ENCODE measurements at places on chromosomes 2 and 18.

- peak; percentile 45 for DNase-seq
These were observed 262.4 kb downstream of the NDUFA10 start for GRCh38 chr2:239762655-239763269.

DNA sequence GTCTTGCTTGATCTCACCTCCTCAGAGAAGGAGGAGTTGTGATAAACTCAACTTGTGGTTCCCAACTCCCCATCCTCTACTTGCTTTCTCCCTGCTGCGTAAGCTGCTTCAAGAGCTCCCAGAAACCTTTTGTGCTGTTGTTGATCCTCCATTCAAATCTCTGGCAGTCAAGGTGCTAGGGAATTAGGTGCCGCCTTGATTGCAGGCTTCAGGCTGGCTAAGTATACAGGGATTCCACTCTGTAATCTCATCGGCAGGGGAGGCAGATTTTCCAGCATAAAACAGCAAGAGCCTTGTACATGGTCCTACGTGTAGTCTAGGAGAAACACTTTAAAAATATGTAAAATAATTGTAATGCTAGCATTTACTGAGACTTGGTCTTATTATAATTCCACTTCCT, 116.2 kb upstream of the DDX18 start:
- DNase-seq, result no peak

DNA sequence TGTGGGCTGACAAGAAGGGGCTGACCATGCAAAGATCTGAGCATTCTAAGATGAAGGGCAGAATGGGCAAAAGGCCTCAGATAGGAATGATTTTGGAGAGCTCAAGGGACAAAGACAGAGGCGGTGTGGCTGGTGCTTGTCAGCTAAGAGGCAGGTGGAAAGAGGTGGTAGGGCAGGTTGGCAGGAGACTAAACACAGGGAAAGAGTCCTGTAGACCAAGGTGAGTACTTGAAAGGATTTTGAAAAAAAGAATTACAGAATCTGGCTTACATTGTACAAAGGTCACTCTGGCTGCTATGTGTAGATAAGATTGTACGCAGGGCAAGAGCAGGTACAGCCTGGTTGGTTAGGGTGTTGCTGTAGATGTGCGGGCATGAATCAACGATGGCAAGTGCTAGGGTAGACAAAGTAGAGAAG, 50.6 kb downstream of the STK39 start:
- no peak for DNase-seq

DNA sequence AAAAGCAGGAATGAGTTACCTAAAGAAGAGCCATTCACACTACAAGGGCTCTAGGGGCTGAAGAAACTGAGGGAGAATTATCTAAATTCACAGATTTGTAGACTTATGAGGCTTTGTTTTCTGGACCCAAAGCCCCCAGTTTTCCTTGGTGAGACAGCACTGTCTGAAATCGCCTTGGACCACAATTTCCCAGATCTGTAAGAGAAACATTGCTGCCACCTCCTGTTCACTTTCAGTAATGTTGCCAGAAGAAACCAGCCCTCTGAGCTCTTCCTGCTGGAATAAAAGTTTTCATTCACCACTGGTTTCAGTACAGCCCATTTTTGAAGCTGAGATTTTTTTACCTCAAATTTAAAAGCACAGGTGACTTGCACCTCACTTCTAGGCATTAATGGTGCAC, 169.2 kb downstream of the CDH20 start:
- DNase-seq, result peak; percentile 67

DNA sequence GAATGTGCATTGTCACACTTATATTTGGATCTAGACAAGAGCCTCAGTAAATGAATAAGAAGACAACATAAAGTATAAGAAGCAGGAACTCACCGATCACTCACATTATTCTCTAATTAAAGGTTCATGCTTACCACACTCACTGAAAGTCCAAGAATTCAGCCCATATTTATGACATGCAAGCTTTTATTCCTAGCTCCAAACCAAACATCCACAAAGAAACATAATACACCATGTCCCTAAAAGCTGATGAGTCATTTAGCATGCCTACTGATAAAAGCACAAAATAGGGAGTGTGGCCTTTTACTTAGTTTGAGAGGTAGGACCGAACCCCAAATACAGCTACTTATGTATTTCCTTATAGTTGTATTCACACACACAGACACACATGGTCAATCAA, 1094.6 kb upstream of the CDH2 start:
- DNase-seq, result peak; percentile 34

DNA sequence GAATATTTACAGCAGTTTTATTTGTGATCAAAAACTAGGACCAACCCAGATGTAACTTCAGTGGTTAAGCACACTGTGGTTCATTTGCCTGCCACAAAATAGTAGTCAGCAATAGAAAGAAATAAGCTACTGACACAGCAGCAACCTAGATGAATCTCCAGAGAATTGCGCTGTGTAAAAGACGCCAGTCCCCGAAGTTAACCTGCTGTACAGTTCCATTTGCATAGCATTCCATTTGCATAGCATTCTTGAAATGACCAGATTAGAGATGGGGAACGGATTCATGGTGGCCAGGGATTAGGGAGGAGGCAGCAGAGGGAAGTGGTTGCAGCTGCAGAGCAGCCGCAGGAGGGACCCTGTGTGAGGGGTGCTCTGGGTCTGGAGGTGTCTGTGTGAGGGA, 39.3 kb upstream of the NFATC1 start:
- no peak for DNase-seq

DNA sequence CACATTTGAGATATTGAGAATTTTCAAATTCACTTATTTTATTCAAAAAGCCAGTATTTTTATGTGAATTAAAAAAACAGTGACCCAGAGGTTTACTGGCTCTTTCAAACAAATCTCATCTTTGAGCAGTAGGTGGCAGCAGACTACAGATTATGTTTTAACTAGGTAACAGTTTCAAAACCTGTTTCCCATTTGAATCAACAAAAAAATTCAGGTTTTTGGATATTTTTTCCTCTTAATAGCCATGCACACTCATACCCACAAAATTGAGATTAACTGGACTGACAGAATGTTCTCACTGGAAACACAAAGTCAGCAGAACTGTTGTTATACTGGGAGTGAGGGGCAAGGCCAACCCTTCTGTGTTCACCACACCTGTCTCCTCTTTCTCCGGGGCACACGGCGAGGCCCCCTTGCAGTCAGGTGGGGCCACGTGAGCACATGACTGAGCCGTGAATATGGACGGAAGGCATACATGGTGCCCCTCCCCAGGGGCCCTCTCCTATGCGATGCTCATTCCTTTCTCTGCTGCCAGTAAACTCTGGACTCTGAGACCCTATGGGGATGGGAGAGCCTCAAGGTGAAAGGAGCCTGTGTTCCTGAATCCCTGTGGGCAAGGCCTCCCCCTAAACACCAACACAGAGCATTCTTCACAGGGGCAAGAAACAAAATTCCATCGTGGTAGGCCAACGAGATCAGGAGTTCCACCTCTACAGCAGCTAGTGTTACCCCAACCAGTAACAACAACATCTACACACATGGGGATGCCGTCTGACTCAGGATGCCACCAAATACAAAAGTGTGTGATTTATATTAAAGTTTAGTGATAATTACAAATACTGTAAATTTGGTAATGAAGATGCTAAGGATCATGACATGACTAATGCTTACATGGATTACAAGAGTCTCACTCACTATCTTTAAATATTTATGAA, 80.4 kb downstream of the LPIN2 start:
- DNase-seq, result peak; percentile 73

DNA sequence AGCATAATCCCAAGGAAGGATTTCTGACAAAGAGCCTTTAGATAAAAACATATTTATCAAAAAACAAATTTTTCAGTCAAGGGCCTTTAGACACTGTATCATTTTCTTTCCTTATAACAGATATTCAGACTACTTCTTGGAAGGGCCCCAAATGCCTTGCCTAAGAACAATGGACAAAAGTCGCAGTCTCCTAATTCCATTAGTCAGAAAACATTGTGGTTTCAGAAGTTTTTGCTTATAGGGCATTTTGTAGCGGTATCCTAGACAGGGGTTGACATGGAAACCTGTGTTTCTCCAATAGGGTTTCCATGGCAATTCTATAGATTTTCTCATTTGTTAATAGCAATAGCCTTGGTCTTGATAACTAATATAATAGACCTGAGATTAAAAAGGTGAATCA, 36.7 kb upstream of the AGPS start:
- no peak for DNase-seq

All from myocyte (in vitro differentiated cells).